Activated CD8-positive, alpha-beta T cell treated with anti-CD3 and anti-CD28 coated beads, Interleukin-2, amount 10 ng/mL, durations not matched to agents 7 days and 5 days (primary cell): ENCODE measurements at places on chromosomes 12 and 14.

DNA sequence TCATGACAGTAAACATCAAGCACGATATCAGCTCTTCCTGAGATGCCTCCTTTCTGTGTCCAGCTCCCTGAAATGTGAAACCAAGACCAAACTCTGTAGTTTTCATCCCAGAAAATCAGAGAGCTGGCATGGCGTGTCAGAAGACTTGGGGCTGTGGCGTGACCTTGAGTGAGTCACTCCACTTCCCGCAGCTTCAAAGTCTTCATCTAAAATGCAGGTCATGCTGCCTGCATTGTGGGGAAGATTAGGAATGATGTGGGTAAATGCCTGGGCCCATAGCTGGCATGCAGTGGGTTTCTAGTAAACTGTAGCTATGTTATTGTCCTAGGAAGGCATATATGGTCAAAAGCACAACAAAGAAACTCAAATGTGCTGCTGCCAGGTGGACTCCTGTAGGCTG lies 28.8 kb downstream of the OAS2 start:
- no peak for DNase-seq

DNA sequence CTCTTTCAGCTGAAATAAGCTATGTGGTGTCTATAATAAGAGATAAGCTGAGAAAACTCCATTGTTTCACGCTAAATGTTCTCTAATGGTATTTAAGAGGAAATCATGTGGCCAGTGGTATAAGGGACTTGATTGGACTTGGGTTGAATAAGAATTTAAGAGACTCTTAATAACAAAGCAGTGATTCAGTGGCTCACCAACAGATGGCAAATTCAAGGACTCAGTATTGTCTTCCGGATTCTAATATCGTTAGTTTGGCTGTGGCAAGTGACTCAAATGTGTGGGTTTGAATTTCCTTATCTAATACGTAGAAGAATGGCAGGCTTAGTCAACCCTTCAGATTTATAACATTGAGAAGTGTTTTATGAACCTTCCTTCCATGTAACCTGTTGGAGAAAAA lies 49.1 kb upstream of the KCNH3 start:
- DNase-seq = no peak

- DNase-seq = no peak
Measured at GRCh38 chr14:25090716-25091454, 40.9 kb upstream of the STXBP6 start.

GRCh38 chr14:74509587-74510222 lies 16.1 kb downstream of the ISCA2 start:
- DNase-seq = no peak

- no peak for DNase-seq
Measured at GRCh38 chr12:133203344-133204263, 22.3 kb downstream of the ZNF268 start.

DNA sequence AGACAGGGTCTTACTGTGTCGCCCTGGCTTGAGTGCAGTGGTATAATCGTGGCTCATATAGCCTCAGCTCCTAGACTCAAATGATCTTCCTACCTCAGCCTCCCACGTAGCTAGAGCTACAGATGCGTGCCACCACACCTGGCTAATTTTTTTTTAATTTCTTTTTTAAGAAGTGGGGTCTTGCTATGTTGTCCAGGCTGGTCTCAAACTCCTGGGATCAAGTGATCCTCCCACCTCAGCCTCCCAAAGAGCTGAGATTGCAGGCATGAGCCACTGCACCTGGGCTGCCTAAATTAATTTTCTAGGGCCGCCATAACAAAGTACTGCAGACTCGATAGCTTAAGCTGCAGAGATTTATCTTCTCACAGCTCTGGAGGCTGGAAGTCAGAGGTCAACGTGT lies 9.1 kb downstream of the LTBR start:
- no peak for DNase-seq
